ENCODE measurements at places on chromosomes 6 and 20.

DNA sequence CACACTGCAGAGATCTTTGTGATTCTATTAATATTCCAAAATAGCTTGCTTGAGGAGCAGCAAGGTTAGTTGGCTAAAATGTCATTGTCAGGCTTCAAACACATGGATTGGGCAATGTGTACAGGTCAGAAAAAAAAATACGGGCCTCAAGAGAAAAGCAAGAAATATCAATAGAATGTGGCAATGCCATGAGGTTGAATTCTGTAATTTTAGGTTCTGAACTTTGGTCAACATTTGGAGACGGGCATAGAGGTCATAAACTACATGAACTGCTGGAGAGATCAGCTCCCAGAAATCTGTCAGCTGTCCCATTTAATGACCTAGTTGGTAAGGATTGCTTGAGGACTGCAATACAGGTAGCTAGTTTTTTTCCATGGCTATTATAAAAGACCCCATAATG, 445.8 kb downstream of the HTR1B start:
- no peak for DNase-seq

GRCh38 chr6:37816599-37817375, 2.7 kb upstream of the ZFAND3 start:
- DNase-seq: no peak

DNA sequence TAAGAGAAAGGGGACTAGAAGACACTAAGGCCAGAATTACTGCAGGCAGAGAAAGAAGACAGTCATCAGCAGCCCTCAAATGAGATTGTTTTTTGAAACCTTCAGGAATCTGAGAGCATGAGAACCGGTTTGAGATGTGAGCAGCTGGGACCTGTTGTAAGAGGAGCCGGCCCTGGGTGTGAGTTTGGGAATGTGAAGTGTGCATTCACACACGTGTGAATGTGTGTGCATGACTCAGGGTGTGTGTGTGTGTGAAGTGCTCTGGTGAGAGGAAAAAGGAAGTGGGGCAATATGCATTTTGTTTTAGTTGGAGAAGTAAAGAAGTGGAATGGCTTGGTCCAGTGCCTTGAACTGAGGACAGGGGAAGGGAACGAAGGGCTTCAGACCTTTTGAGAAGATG, 4.3 kb downstream of the SCUBE3 start:
- DNase-seq: peak; percentile 52

DNA sequence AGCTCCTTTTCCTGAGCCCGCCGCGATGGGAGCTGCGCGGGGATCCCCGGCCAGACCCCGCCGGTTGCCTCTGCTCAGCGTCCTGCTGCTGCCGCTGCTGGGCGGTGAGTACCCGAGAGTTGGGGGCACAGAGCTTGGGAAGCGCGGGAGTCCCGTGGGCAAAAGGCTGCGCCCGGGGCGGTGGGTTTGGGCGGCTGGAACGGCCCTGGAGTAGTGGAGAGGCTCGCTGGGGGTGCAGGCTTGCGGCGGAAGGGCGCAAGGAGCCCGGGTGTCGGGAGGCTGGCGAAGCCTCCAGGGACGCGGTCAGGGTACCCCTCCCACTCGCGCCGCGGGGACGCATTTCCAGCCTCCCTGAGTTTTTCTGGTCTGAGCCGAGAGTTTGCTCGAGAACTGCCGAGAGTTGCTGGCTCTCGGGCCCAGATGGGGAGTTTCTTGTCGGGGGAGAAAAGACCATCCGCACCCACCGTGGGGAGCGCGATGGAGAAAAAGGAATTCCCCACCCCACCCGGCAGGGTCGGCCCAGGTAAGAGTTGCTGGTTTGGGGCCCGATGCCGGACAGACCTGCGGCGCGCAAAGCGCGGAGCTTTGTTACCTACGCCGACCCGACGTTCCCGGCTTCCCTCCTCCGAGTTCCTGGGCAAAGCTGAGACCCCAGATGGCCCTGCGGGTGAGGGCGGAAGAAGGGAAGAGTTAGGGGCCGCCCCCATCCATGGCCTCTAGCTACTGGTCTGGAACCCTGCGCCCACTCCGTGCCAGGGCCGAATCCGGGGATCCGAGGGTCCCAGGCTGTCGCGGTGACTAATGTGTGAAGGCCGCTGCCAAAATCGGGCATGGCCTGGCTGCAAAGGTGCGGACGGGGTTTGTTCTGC, 584 bp downstream of the PTK7 start:
- DNase-seq: peak; percentile 47

GRCh38 chr20:41717483-41717882, 99.3 kb upstream of the CHD6 start:
- peak; percentile 9 for DNase-seq

- no peak for DNase-seq
Observed at GRCh38 chr20:2023151-2023550, 29.3 kb upstream of the PDYN start.

DNA sequence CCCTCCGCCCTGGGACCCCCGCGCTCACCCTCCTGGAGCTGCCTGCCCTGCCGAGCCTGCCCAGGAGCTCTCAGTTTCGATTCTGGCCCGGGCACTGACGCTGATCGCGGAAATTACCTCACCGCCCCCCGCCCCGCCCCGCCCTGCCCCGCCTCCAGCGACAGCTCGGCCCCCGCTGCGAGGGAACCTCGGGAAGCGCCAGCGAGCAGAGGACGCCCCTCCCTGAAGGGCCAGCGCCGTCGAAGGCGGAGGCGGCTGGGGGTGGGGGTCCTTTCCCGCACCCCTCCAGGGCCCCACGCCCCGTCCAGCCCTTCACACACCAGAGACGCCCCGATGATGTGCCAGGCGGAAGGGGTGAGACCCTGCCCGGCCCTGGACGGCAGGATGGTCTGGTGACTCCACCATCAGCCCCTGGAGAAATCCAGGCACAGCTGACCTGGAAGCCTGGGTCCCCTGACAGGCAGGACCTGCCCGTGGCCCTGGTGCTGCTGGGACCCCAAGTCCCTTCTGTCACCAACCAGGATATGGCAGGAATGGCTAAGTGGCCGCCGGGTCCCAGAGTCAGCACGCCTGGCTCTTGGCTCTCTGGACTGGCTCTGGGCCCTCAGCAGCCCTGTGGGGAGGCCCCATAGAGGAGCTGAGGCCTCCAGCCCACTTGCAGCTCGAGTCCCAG, at the start of gene HELZ2:
Gene HELZ2 (minus strand): TSS at position 84 of the 673 bp plus-strand sequence. CDS start 1,854 bp downstream, outside the sequence.
- peak; percentile 84 for DNase-seq

DNA sequence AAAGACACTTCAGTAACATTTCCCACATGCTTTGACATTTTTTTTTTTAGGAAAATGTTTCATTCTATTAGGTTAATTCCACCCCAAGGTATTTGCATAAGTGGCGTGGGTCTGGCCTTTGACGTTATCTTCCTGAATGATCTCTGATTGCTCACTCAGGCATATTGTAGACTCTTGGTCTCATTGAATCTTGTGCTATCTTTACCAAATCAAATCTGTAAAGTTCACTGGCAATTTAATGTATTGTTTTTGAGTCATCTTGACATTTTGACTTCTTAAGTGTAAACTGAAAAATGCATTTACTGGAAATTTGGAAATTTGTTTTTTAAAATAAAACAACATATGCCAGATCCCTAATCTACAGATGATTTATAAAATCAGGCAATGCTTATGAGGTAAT, 16.0 kb upstream of the VIP start:
- no peak for DNase-seq

DNA sequence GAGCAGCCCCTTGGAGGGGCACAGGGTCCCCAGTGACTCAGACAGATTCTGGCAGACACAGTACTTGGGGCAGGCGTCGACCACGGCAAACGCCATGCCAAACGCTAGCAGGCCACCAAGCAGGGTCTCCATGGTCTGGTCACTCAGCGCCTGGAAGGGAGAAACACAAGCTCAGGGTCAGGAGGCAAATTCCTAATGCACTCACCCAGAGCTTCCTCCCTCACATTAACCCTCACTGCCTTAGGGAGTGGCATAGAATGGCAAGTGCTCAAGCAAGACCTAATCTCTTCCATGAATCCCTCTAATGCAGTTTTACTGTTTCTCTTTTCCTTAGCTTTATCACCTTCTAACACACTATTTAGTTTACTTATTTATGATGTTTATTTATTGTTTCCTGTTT, 154.2 kb downstream of the LRFN2 start:
- no peak for DNase-seq

GRCh38 chr6:70590400-70590799, 23.7 kb downstream of the SDHAF4 start:
- DNase-seq: no peak

GRCh38 chr6:51531623-51532022, 555.8 kb downstream of the PKHD1 start:
- DNase-seq: no peak

DNA sequence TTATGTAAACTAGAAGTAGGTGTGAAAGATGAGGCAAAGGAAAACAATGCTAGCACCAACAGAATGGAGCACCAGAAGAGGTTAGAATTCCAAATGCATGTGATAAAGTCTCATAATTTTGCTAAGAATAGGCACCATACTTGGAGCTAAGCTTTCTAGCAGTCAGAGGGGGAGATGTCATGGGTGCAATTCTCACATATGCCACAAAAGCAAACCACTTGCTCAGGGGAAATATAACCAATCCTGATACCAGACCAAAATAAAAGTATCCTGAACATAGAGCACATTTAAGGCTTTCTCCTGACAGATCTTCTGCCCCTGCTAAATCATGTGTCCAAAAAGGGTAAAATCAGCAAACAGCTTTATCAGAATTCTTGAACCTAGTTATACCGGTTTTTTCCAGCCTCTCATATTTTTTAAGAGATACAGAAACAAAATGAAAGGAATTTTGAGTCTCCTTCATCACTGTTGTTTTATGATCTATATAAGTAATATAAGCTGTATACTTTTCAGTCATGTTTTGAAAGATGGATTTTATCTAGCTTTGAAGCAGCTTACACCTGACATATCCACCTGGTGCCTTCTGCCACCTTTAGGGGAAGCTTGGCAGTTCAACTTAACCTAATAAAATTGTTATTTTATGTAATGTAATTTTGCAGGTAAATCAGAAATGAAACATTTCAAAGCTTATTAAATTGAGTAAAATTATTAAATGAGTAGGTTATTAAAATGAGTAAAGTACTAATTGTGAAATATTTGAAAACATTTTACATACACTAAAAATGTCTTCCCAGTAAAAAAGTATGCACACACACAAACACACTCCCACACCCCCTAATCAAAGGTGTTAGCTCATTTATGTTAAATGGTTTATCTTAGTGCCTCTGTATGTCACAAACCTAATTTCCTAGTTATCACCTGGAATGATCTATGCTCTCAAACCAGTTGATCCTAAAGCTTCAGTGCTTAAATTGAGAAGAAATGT, 2.8 kb downstream of the SPO11 start:
- DNase-seq: no peak

GRCh38 chr6:1244941-1245340, 67.0 kb upstream of the FOXQ1 start:
- DNase-seq: peak; percentile 30

- peak; percentile 47 for DNase-seq
Observed at GRCh38 chr6:87661503-87661902, 40.5 kb downstream of the AKIRIN2 start.

- no peak for DNase-seq
Observed at GRCh38 chr6:43621078-43621835, 7.8 kb downstream of the GTPBP2 start.

- no peak for DNase-seq
Observed at GRCh38 chr6:64589961-64590360, 954.4 kb downstream of the PHF3 start.

- DNase-seq: no peak
Observed at GRCh38 chr6:128743974-128744765, 138.8 kb upstream of the LAMA2 start.

DNA sequence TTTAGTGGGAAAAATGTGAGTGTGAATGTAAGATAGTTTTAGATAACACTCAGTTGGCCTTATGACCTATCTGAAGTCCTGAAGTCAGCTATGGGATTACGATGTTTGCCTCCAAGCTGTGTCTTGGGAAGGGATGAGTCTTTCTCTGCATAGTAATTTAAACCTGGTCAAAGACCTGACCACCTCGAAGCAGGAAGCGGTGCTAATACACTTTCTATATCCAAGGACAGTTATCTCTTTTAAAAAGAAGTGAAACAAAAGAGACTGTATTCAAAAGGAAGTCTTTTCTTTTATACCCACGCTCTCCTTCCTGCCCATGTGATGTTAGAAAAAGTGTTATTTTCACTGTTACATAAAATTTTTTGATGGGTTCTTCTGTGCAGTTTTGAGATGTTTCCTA, 94.9 kb downstream of the JARID2 start:
- DNase-seq: no peak

GRCh38 chr6:73391675-73392074, 3.0 kb upstream of the DDX43 start:
- DNase-seq: no peak

DNA sequence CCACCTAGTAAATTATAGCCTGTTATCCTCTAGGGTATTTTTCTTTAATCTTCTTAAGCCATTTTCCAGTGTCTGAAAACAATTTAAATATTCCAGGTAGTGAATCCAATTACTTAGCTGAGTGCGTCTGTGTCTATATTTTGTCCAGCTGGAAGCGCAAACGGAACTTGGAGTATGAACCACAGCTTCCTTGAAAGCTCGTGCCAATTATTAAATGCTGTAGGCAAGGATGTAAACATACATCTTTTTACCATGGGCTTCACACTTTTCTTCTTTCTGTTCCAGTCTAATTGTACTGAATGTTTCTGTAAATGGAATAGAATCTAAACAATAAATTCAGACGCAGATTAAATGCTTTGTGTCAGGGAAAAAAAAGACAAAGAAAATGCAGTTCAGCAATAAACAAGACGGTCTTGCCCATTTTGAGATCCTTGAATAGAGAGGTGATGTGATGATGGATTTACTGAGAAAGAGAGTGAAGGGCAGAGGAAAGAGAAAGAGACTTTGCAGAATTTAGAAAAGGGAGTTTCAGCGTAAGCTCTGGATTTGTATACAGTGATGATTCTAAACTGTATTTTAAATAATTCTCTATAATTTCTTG, 1.9 kb downstream of the PLCB1 start:
- DNase-seq: no peak

GRCh38 chr6:69061066-69061465, 426.0 kb downstream of the ADGRB3 start:
- DNase-seq: no peak

DNA sequence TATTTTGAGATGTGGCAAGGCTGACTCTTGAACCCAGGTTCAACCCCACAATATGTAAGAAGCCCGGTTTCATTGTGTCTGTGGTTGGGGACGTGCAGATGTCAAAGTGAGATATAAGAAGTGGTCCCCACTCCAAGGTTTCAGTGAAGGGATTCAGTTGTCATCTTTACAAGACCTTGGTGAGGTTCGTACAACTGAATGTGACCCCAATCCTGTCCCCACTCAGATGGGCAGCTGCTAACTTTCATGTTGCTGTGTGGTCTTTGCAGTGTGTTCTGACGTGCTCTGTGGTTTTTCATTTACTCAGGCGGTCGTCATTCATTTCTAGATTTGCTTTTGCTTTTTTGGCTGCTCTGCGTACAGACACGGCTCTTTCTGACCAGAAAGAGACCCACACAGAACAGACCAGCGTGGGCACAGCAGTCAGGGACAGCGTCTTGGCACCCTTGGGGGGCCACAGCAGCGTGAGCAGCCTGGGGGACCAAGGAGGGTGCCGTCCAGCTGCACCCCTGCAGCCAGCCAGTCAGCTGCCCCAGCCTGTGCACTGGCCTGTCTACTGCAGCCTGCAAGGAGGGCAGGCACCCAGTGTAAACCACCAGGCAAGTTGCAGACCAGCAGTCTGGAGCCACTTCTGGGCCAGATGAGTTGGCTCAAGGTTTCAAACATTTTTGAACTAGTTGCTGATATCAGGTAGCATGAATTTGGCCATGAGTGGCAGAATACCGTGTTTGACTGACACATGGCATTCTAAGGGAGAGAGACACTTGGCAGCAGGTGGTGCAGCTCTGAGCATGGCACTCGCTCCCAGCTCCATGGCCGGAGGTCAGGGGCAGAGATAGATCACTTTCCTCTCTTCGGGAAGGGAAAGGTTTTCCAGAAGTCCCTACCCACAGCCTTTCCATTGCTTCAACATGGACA, 49.4 kb upstream of the IRF4 start:
- no peak for DNase-seq

GRCh38 chr20:11734431-11734830, 183.3 kb upstream of the BTBD3 start:
- no peak for DNase-seq
